ENCODE measurements at places on chromosomes 3 and 15. TPM values are rescaled to one million over a fixed set of nuclear protein-coding genes. Genes with fewer than 3 reads are reported as not detected.

The IRAK2 gene
- total RNA-seq: 40.7 TPM

The TWF2 gene
- 57.1 TPM for total RNA-seq

The ADIPOQ gene
- not detected for total RNA-seq

The CGNL1 gene
- 0.43 TPM for total RNA-seq

The DLEC1 gene
- total RNA-seq: not detected

The PGBD4 gene
- total RNA-seq: 1.5 TPM

The NDN gene
- total RNA-seq: 13.6 TPM
